ENCODE measurements at places on chromosomes 2 and 18.

DNA sequence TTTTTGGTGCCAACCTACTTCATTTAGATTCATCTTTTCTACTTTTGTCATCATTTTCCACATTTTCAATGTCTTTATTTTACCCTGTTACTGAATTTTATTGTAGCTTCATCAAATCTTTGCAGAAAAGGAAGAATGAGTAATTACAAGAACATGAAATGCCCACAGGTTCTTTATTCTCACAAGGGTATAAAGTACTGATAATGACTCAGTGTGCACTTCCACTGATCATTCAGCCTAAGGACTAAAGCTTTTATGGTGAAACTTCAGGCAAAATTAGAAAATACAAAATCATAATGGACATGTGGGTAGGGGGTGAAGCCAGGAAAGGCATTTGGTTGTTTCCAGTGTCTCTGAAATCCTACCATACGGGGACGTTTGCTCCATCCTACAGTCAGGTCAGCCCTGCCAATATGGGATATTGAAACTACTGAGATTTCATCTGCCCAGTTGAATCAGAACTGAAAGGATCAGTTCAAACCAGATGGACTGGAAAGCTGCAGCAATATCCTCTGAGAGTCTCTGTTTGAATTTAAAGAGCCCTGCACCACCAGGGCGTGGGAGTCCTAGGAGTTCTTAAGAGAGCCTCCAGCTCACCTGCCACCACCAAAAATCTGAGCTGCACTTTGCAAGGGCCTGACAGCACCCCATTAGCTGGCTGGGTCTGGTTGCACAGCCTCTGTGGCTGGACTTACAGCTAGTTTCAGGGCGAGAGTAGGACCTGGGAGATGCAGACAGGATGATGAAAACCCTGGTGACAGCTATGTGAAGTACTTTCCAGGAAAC lies 390.4 kb downstream of the CMPK2 start:
- no peak for DNase-seq

DNA sequence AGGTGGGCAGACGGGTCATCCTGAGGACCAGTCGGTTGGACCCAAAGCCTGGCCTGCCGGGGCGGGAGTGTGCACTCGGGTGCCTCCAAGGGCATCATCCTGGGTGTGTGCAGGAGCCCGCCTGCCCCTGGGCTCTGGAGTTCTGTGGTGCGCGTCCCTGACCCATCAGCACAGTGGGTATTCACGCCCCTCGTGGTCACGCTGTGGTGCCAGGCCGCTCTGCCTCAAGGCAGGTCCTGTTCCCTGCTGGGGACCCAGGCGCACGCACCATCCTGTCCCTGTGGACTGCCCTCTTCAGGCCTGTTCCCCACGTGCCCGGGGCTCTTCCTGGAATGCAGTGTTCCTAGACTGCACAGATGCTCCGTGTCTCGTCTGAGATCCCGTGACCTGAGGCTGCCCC lies 14.3 kb upstream of the D2HGDH start:
- DNase-seq: no peak

GRCh38 chr2:100137318-100137717 lies 5.1 kb downstream of the AFF3 start:
- no peak for DNase-seq

- DNase-seq: no peak
Observed at GRCh38 chr2:32715981-32716380, 88.1 kb downstream of the TTC27 start.

- no peak for DNase-seq
Observed at GRCh38 chr18:30142870-30143269, 899.7 kb downstream of the DSC3 start.

GRCh38 chr2:217798743-217799562 lies 203.8 kb downstream of the TNS1 start:
- DNase-seq: no peak

DNA sequence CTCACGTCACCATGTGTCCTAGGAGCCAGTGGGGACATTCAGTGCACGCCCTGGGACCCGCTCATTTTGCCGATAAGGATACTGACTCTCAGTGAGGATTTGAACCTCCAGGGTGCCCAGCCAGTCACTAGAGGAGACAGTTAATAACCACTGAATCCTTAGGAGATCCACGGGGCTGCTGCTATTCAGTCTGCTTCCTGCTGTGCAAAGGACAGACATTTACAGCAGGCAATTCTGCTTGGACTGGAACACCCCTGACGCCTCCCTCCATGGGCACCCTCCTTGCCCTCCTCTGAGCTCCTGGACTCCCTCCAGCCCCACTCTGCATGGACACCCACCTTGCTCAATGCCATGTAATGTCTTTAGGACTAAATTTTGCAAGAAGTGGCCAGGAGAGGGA lies 265.5 kb downstream of the EIPR1 start:
- no peak for DNase-seq

- peak; percentile 56 for DNase-seq
Observed at GRCh38 chr18:55592572-55592971, 4.6 kb upstream of the TCF4 start.

DNA sequence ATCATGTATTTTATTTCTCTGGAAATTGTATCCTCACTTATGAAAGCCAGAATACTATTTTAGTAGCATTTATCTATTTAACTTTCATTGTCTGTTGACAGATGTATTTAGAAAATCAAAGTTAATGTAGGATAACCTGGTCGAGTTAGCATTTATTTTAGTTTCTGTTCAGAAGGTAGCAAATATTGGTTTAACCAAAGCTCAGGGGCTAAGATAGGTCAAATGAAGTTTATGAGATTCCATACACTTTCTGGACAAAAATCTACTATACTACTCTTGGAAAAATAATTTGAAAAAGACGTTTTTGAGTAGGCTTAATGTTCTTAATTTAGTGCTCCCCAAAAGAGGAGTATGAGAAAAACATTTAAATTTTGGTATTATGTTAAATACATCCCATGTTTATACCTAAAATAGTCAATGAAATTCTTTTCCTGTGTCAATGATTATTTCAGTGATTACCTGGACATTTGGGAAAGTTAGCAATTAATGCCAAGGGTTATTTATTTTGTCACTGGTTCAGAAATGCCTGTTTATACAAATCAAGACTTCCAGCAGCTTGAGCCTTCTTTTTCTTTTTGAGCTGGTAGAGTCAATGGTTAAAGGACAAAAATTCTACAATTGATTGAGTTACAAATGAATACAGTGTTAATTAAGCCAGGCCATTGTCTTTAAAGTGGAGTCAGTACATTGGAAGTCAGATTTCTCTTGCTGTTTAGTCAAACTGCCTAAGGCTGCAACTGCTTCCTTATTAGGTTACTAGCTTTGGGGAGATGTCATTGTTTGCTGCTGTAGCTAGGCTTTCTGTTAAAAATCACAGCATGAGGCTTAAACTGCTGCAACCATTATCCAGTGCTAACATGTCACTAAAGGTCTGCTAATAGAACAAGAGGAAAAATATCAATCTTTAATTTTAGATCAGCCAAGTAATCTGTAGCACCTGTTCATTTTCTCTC lies 182.3 kb downstream of the CAMKMT start:
- no peak for DNase-seq

- no peak for DNase-seq
Observed at GRCh38 chr18:25946540-25946939, 143.9 kb downstream of the SS18 start.

- DNase-seq: no peak
Observed at GRCh38 chr2:102678442-102678841, 59.1 kb downstream of the SLC9A2 start.

DNA sequence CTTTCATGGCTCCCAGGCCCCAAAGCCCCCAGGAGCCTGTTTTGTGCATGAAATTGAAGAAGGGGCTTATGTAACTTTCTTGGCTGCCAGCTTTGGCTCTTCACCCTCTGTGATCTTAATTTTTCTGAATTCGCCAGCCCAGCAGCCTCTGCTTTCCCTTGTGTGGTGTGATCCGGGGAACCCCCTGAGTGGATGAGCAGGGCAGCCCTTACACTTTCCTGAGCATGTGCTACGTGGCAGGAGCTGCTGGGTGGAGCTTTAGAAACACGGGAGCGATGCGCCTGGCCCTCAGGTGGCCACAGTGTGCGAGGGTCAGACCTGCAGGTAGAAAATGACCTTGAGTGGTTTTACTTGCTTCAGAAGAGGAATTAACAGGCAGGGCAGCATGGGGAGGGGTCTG lies 76.4 kb upstream of the MCFD2 start:
- no peak for DNase-seq

DNA sequence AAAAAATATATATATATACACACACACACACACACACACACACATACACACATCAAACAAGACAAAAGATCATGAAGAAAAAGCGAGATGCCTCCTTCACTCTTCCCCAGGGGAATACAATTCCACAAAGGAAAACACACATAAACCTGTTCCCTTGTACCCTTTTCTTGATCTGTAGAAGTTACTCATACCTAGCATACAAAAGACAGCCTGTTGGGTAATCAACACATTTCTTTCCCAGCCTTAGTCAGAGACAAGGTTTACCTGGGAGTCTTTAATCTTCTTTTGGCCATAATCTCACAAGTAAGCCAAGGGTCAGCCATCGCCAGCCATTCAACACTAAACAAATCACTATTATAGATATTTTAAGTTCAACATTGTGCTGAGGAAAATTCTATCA lies 407.0 kb downstream of the SUCLG1 start:
- no peak for DNase-seq

GRCh38 chr18:23189768-23190661 lies 54.7 kb downstream of the CABLES1 start:
- DNase-seq: no peak

GRCh38 chr18:57989536-57989935 lies 54.5 kb upstream of the NEDD4L start:
- DNase-seq: no peak

GRCh38 chr2:230234845-230235244 lies 9.3 kb downstream of the SP140 start:
- DNase-seq: no peak

GRCh38 chr18:50687491-50687890 lies 127.6 kb downstream of the MAPK4 start:
- DNase-seq: no peak

DNA sequence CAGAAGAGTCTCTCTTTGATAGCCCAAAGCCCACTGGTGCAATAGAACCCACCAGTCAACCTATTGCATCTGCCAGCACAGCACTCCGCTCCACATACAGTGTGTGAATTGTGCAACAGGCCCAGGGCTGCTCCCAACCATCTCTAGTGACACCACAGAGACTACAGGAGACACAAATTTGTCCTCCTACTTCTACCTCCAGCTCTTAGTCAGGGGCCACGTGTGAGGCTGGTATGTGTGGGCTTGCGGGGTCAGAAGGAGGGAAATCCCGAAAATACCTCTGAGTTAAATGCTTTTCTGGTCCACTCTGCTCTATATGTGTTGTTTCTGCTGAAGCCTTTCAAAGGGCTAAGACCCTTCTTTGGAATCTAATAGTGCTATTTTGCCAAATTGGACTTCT lies 18.0 kb downstream of the DGUOK start:
- DNase-seq: no peak

DNA sequence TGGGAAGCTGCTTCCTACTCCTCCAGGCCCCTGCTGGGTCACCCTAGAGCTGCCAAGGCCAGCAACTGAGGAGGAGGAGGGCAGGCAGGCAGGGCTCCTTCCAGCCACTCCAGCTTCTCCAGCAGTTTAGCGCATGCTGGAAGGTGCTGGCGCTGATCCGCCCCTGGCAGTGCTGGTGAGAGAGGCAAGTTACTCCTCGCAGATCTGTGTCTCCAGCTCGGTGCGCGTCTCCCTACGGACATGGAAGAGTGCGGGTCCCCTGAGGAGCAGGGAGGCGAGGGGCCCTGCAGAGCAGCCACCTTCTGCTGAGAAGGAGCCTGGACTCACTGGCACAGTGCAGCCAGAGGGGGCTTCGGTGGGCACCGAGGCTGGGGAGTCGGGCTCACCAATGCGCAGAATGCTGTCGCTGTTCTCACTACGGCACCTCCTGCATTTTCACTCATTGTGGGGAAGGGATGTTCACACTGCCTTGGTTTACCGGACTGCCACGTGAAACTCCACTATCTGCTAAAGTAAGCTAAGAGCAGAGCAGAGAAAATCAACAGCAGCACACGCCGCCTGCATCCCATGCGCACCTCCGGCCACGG lies 206.0 kb downstream of the HDAC4 start:
- DNase-seq: no peak

DNA sequence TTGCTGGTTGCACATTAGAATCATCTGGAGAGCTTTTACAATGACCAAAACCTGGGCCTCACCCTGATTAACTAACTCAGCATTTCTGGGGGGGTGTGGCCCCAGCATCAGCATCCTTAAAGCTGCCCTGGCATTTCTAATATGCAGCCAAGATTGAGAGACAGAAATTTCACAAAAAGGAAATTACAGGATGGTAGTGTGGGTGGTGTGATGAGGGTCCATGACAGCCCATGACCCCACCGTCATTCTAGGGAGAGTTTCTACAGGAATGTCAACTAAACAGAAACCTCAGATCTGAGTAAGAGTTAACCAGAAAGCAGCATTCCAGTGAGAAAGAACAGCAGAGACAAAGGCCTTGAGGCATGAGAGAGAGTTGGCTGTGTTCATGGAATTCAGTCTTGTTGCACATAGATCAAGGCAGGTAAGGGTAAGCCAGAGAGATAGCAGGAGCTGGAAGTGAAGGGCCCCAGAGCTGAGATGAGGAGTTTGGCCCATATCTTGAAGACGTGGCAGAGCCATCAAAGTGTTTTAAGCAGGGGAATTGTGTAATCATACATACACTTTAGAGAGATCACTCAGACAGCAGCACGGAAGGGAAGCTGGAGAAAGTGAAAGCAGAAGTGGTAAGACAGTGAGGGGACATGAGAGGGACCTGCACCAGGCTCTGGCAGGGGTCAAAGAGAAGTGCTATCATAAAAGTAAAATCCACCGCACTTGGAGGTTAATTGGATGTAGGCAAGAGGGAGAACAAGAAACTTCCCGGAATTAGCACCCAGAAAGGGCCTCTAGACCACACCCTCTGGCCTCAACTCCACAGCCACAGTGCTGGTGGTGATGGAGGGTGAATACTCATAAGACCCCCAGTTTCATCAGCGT lies 7.8 kb upstream of the TRABD2A start:
- no peak for DNase-seq

DNA sequence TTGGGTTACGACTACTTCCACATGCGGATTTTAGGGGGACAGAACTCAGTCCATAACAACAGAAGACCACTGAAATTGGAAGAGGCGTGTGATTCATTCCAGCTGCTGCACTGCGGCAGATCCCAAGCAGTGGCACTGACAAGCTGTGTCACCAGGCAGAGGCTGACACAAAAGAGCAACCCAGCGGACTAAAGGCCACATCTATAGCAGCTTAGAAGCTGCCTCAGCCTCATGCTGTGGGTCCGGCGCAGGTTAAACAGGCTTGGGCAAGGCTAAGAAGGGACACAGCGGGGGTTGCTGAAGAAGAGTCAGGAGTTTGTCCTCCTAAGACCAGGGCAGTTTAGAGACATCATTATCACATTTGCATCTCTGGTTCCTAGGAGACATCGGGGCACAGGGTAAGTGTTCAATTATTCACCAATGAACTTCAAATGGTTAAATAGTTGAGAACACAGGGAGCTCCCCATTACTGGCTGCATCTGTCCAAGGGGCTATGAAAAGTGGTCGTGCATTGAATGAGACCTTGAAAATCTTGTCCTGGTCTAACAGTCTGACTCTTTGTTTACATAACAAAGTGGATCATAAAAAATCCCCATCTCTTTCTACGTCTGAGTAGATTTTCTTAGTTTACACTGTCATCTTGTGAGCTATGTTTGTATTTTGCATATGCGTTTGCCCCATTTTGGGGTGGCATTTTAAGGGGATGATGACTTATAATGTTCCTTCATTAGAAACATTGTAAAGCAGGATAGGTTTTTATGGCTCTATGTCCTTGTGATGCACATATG lies 162.3 kb upstream of the TRIB2 start:
- no peak for DNase-seq
